ENCODE measurements at places on chromosomes 7 and 10.

GRCh38 chr10:71687077-71687476 is 32.5 kb downstream of the C10orf105 start:
- DNase-seq = no peak

- DNase-seq = no peak
These were observed 696.7 kb upstream of the CELF2 start for GRCh38 chr10:10320956-10321355.

GRCh38 chr10:51188866-51189265 is 114.6 kb downstream of the PRKG1 start:
- DNase-seq = no peak

DNA sequence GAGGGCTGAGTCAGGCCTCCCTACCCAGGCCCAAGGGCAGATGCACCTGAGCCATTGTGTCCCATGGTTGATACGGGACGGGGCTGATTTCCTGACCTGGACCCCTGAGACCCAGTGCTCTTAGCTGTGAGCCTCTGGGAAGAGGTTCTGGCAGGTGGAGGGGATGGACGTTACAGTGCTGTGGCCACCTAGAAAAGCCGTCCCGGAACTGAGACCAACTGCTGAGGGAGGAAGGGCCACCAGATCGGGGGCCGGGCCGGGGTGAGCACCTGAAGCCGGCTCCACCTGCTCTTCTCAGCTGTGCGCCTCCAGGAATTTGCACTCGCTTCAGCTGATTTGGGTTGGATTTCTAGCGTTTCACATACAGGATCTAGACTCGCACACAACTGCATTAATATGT is 35.4 kb downstream of the CHST12 start:
- DNase-seq = no peak

DNA sequence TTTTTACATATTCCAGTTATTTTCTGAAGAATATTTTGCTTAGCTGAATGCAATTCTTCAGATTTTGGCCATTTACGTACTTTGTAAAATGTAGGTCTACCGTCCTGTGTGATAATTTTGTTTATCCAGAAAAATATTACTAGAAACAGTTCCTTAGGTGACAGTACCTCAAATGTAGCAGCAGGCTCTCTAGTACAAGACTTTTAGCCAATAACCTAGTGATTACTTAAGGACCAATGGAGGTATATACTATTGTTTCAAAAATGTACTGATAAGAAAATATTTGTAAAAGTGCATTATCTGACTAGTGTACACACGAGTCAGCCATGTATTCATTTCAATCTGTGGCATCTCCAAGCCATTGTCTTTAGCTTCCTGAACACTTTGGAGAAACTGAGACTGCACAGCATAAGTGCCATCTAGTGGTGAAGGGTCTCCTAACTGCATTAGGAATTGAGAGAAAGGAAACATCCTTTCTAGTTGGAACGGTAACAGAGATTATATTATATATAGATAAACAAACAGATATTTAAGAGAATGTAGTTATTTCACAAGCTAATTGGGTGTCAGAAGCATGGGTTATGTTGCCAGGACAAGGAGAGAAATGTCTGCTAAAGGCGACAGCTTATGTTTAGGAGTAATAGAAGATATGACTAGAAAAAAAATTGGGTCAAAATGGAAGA is 23.7 kb downstream of the RTKN2 start:
- peak; percentile 52 for DNase-seq

GRCh38 chr7:82810558-82811259 is 352.0 kb downstream of the PCLO start:
- no peak for DNase-seq

GRCh38 chr7:130296221-130296951 is 3.4 kb downstream of the CPA4 start:
- no peak for DNase-seq

DNA sequence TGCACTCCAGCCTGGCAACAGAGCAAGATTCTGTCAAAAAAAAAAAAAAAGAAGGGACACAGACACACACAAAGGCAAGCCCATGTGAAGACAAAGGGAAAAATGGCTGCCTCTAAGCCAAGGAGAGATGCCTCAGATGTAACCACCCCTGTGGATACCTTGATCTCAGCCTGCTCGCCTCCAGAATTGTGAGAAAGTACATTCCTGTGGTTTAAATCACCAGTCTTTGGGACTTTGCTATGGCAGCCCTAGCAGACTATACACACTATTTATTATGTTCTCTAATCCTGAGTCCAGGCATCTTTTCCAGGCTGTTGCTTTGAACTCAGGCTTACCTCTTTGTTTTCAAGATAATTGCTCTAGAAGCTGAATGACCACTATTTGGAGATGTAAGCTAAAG is 494.3 kb downstream of the GALNT17 start:
- DNase-seq = no peak

GRCh38 chr10:42933448-42934340 is 143.2 kb upstream of the RET start:
- no peak for DNase-seq

DNA sequence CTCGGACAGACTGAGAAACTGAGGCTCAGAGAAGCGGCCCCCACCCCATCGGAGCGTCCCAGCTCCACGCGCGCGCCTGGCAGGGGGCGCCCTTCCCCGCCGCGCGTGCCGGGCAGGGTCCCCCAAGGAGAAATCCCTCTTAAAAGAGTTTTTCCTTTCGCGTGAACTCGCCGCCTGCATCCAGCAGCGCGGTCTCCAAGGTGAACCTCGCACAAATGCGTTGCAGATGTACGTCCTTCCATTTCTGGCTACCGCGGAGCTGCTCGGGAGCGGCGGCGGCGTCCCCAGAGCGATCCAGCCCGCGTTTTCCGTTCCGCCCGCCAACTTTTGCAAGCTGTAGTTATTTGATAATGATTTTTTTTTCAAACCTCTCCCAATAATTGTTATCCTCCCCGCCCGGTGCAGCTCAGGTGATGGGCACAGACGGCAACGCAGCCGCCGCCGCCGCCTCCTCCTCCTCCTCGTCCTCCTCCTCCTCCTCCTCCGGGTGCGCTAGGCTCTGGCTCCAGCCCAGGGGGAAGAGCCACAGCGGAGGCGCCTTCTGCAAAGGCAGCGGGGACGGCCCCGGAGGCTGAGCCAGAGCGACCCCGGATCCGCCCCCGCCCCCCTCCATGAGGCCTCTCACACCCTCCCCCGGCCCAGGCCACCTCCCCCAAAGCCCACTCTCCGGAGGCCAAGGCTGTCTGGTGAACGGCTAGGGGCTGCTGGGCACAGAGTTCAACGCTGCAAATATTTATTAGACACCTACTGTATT is 74.0 kb upstream of the CUX1 start:
- peak; percentile 58 for DNase-seq

DNA sequence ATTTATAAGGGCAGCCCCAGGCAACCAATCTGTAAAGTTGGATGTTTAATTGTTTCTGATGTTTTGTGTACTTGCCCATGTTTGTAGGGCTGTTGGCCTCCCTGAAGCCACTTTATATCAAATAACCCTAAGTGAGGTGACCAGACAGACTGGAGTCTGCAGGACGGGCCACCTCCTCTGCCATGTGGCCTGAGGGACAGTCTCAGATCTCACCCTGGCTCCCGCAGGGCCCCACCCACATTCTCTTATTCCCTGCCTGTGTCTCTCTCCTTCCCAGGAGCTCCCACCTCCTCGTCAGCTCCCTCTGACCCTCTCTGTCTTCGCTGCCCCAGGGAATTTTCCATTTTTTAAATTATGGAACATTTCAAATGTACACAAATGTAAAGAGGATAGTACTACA is 9.5 kb upstream of the C10orf71 start:
- no peak for DNase-seq

DNA sequence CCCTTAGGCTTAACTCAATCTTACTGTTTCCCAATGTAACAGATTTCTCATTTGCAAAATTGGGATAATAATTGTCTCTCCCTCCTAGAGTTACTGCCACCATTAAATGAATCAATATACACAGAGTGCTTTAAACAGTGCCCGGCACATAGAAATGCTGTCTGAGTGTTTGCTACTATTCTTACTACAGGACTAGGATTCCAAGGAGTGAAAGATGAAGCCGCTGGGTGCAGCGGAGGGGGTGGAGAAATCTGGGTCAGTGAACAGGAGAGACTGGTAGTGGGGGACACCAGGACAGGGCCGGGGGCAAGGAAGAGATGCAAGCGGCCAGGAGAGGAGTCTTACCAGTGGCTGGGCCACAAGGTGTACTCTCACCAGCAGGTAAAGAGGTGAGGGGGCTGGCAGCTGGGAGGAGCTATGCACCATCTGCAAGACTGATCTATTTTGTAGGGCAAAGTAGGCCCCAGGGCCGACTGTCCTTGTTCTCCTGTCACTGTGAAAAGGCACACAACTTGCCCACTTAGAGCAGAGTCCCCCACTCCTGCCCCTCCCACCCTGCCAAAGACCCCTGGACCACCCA is 18.5 kb upstream of the PRRT4 start:
- no peak for DNase-seq

GRCh38 chr10:35892526-35892925 is 250.4 kb upstream of the FZD8 start:
- DNase-seq = no peak

DNA sequence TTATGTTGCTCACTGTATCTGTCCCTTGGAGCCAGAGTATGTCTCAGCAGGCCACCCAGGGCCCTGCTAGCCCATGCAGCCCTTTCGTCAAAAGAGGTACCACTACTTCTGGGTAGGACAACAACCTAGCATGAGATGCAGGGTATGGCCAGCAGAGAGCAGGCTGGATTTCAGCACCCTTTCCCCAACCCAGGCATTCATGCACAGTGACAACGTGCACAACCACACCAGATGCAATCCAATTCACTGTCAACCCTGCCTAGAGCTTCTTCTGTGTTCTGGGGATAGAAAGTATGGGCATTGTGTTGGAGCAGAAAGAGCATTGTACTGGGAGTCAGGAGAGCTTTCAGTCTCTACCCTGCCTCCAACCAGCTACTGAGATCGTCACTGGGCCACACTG is 37.9 kb downstream of the JAZF1 start:
- no peak for DNase-seq

GRCh38 chr10:13803566-13804554 is 217.1 kb downstream of the PRPF18 start:
- no peak for DNase-seq

- DNase-seq = no peak
These were observed 33.0 kb downstream of the MAGI2 start for GRCh38 chr7:79420464-79420863.

GRCh38 chr7:18408461-18408860 is 87.1 kb upstream of the HDAC9 start:
- no peak for DNase-seq

DNA sequence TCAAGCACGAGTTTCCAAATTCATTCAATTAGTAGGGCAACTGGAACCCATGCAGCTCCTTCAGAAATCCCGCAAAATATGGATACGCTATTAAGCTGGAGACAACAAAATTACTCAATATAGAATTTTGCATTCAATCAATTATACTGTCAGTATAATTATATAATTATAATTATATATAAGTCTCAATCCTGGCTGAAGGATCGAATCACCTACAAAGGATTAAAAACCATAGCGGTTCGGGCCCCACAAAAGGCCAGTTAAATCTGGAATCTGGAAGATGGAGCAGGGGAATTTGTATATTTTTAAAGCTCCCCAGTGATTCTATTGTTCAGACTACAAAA is 55.7 kb downstream of the FHIP2A start:
- no peak for DNase-seq

DNA sequence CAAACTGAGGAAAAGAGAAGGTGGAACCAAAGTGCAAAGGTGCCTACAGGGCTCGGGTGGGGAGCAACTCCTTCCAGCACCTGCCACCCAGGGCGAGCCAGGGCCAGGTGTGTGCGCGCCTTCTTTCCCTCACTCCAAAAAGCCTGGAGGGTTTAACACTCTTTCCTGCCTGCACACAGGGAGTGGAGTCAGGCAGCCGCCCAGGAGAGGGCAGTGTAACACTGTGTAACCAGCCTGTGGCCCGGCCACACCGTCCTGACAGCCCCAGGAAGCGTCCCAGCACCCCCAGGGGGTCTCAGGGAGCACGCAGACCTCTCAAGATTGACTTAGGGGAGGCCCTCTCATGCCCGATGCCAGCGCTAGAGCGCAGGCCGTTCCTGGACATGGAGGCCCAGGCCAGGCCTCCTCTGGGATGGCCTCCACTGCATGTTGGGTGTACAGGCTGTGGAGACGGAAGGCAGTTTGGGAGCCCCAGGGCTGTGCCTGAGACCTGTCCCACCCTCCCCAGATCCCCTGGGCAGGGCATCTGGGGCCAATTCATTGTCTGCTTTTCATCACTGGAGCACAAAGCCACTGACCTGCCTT is 13.4 kb downstream of the BRI3 start:
- no peak for DNase-seq

DNA sequence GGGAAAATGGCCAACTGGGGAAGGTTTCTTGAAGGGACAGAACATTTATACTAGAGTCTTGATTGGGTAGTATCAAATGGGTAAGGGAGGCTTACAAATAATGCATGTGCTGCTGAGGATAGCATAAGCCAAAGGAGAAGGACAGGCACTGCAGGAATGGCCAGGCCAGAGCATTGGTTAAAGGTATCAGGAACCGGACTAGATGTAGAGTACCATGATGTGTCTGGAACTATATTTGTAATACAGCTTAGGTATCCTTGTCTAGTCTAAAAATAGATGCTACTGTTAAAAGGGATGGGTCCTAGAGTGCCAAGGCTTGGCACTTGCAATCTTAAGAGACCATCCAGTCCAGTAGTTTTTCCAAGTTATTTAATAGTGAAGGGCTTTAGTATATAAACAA is 20.3 kb downstream of the TMEM243 start:
- no peak for DNase-seq

- DNase-seq = no peak
These were observed 280.9 kb upstream of the AKR1E2 start for GRCh38 chr10:4545062-4545461.

DNA sequence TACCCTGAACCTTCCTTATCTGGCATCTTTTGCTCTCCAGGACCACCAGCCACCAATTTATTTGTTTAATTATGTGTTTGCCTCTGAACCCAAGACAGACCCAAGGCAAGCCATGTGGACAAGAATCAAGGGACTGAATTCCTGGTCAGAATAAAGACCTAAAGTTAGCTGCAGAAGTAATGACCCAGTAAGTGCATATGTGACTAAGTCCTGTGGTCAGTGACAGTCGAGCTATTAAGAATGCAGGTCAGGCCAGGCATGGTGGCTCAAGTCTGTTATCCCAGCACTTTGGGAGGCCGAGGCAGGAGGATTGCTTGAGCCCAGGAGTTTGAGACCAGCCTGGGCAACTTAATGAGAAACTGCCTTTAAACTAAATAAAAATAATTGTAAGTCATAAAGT is 139.4 kb downstream of the CCDC71L start:
- DNase-seq = no peak

GRCh38 chr7:105691082-105691679 is 109.9 kb upstream of the EFCAB10 start:
- no peak for DNase-seq

DNA sequence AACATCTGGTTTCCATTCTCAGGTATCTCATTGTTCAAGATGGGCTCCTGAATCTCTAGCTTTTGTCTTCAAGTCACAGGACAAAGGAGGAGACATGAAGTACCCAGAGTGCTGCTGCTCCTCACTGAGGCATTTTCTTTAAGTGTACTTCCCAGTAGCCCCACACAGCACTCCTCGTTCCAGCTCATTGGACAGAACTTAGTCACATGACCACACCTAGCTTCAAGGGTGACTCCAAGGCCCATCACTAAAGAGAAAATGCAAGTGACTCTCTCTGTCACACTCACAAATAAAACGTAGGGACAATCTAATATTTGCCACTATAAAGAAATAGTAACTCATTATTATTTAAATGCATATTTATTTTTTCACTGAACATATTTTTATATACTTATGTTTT is 58.3 kb upstream of the NEUROD6 start:
- no peak for DNase-seq

Data from ureter (tissue), 1 donor.